ENCODE measurements at places on chromosomes 2 and 18.
A peak's percentile ranks its signal among the peaks of the same experiment; 100 is the strongest.

DNA sequence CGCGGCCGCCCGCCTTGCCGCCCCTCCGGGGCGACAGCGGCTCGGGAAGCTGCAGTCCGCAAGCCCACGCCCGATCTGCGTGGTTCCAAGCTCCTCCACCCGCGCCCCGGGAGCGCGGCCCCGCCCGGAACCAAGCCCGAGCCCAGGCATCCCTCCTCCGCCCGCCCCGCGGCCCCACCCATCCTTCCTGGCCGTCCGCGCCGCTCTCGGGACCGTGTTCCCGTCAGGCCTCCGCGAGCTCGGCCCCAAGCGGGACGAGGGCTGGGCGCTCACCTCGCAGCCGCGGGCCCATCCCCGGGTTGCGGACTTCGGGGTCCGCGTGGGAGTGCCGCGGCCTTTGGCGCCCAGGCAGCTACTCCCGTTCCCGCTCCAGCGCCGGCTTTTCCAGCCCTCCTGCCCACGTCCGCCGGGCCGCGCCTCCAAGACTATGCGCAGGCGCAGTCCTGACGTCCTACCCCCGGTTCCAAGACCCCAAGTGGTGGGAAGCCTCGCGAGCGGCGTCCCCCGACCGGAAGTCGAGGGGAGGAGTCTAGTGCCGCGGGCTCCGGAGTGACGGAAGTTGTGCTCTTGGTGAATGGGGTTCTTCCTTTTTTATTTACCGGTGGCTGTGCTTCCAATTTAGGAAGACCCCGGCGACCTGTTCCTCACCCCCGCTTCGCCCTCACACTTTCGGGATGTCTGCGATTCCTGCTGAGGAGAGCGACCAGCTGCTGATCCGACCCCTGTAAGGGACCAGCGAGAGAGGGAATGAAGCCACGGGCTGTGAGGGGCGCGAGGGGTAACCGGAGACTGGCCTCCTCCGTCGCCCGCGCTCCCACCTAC lies at the start of the genes CPSF3 and ITGB1BP1:
Gene CPSF3, plus strand, starts transcription at position 555 of the 822 bp plus-strand sequence. Its CDS starts 120 bp downstream, at position 675.
Gene ITGB1BP1, minus strand, starts transcription at position 429 of the 822 bp plus-strand sequence. CDS start 4,831 bp downstream, outside the sequence.
- peak; percentile 99 for DNase-seq

DNA sequence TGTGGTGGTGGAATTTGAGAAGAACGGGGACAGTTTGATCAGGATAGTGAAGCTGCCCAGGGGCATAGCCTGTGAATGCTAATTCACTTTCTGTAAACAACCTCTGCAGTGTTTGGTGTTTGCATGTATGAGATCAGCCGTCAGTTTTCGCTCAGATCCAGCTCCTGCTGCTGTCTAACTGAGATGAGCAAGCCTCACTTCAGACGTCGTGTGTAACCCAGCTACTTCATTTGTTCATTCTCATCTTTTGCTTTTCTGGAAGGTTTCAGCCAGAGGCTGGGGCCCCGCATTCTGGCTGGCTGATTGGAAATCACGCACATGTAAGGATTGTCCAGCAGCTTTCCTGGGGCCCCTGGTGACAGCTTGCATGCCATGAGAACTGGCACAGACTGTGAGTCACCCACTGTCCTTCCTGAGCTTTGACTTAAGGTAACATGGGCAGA lies 48.9 kb downstream of the LDLRAD4 start:
- DNase-seq = no peak

DNA sequence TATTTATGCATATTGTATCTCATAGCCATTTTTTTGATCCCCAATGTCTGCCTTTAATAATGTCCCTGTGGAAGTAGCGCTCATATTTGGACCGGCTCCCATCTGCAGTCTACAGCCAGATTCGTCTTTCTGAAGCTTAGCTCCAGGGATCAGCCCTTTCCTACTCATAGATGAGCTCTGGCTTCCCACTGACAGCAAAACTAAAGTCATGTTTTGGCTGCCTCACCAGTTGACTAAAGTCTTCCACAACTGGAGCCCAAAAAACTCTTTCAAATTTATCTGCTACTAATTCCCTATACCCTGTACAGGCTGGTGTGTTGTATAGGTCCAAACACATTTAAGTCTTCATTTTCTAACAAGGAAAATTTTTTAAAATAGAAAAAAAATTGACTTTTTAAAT lies 294.2 kb upstream of the HNMT start:
- DNase-seq = no peak

- no peak for DNase-seq
These were observed 33.5 kb downstream of the EPB41L3 start for GRCh38 chr18:5510135-5510846.

GRCh38 chr18:36850527-36851201 lies 21.7 kb downstream of the KIAA1328 start:
- DNase-seq = no peak

GRCh38 chr2:169082995-169083394 lies 13.6 kb downstream of the DHRS9 start:
- no peak for DNase-seq

All from glutamatergic neuron (in vitro differentiated cells).